Skeletal muscle cell (primary cell): ENCODE measurements at places on chromosomes 3 and 15.

DNA sequence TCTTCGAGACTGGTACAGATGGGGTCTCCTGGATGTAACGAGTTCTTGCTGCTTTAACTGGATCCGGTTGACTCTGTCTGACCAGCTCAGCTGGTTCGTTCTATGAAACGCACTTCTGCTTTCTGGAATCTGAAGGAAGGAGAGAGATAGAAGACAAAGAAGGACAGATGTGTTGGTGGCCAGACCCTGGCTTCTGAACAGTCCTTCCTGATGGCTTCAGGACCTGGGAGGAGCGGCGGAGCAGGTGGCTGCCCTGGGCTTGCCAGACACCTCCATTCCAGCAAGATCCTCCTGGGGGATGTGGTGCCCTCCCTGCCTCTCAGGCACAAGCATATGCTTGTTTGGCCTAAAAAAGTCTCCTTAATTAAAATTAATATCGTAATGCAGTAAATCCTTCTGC, 99.9 kb downstream of the APBA2 start:
- no peak for DNase-seq

DNA sequence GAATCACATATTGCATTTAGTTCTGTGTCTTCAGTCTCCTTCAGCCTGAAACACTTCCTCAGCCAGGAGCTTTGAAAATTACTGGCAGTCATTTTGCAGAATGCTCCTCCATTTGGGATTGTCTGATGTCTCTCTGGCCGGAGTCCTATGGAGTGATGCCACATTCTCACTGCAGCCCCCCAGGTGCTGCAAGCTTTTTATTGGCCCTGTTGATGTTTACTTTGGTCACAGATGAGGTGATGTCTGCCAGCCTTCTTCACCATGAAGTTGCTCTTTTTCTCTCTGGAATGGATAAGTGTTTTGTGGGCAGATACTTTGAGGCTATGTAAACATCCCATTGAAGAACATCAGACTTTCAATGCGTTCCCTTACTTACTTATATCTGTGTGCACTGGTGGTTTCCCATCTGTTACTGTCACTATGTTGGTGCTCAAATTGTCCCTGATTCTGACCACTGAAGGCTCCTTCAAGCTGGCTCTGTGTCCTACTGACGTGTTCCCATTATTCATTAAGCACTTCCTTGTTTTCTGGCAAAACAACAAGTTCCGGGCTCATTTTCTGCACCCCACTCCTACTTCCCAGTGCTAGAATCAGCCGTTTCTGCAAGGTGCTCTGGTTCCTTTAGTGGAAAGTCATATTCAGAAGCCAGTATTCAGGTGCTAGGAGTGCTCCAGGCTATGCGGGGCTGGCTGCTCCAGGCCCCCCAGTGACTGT, 1.4 kb upstream of the CLEC3B start:
- no peak for DNase-seq

DNA sequence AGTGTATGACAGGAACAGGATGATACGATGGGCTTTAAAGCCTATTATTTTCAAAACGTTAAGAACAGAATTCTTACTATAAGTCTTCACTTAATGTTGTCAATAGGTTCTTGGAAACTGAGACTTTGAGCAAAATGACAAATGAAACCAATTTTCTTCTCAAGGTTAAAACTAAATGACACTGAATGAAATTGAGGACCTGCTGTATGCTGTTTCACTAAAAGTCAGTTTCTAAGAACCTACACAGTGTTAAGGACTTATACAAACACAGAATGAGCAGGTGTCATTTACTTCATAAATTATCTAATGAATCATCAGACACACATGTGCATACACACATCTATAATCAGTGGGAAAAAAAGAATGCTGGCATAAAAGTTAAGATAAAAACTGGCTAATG, 106.9 kb downstream of the RFTN1 start:
- no peak for DNase-seq

GRCh38 chr15:85531083-85531482, 150.7 kb downstream of the AKAP13 start:
- peak; percentile 24 for DNase-seq

DNA sequence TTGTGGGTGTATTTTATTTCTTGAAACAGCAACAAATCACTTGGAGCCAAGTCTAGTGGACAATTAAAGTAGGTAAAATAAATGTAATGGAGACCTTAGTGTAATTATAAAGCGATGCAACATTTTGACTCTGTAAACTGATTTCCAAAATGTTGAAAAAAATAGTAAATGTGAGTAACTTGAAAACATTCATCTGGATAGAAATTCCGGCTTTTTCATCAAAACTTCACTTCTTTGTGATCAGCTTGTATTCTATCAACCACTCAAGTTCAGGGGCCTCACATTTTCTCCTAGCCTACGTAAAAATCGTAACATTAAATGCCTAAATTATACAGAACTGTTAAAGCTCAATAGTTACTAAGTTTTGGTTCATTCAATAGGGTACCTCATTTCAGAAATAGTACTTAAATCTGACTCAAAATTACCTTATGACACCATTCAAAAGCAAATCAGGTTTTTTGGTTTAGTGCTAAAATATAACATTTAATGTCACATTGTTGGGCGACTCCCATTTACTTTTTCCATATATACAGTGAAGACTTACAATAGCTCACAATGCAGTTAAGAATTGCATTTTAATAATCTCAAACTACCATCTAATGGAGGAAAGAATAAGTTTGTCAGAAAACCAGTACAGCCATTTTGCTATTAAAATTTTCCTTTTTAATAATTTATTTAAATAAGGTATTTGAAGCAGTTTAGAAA, 12.7 kb downstream of the CCNL1 start:
- DNase-seq, result no peak

DNA sequence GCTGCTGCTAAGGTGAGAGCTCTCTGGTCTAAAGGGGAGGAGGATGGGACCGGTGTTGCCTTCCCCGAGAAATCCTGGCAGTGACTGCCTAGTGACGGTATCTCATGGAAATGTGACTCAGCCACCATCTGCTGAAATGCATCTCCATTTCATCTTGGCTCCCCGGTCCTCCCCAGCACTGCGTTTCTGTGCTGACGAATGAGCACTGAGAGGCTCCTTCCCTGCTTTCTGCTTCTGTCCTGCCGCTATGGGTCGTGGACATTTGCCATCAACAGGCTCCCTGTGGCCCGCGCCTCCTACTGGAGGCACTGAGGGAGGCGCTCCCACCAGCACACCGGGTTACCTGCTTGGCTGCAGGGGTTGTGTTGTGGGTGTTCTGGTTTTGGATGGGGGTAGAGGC, 13.5 kb upstream of the SEC13 start:
- DNase-seq, result no peak

- DNase-seq, result no peak
These were observed 64.0 kb downstream of the ST6GAL1 start for GRCh38 chr3:186994000-186994955.

DNA sequence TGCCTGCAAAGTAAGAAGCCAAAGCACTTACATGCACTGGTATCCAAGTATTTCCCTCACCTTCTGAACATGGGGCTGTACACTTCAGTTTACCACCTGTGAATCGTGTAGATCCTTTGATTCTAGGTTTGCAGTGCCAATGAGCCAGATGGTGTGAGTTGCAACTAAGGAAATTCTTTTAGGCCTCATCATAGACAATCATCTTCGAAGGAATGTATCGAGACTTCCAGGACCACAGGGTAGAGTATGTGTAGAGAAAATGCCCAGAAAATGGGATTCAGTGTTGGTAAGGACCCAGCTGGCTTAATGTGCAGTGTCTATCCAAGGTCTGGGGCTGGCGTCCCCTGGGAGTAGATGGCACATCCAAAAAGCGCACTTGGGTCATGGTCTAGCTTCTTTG, 323.2 kb upstream of the TPM1 start:
- no peak for DNase-seq

- DNase-seq, result no peak
These were observed 641 bp downstream of the OPA1 start for GRCh38 chr3:193593668-193594030.

GRCh38 chr3:186849374-186849975, 7.0 kb downstream of the ADIPOQ start:
- peak; percentile 10 for DNase-seq

- no peak for DNase-seq
These were observed 88.5 kb upstream of the PFN2 start for GRCh38 chr3:150059241-150059640.

DNA sequence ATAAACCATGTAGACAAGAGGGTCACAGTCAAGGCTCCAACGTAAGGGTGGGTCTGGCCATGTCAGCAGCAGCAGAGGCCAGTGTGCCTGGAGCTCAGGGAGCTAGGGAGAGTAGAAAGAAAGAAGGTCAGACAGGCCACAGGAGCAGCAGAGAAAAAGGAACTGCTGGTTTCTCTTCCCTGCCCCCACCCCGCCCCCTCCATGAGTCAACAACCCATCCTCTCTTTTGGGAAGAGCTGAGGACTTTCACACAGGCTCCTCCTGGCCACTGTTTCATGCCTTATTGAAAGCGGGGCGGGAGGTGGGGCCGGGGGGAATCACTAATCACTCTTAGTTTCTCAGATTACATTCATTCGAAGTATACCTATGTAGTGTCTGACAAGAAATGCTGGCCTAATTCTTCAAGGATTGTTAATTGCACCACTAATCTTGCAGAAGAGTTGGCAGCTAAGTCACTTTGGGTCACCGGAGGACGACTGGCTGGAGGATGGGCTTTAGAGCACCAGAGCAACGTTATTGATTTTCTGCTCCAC, 9.1 kb upstream of the SCG3 start:
- DNase-seq, result no peak

GRCh38 chr3:110680450-110680849, 391.2 kb upstream of the NECTIN3 start:
- no peak for DNase-seq

DNA sequence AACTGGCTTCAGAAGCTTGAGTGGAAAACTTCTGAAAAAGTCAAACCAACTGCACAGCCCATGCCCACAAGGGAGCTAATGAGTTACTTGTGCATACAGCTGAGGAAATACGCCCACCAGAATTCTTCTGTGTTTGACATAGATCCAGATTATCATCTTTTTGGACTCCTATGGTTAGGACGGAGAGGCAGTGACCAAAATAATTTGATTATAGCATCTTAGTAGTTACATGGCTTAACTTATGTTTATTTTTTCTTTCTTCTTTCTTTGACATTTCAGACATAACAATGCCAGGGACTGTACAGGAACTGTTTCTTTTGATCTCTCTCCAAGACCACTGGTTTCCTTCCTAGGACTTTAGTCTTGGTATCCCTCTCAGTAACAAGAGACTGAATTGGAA, 246.1 kb upstream of the RASGRP1 start:
- no peak for DNase-seq

GRCh38 chr3:29138171-29138570, 142.7 kb upstream of the RBMS3 start:
- DNase-seq, result no peak

DNA sequence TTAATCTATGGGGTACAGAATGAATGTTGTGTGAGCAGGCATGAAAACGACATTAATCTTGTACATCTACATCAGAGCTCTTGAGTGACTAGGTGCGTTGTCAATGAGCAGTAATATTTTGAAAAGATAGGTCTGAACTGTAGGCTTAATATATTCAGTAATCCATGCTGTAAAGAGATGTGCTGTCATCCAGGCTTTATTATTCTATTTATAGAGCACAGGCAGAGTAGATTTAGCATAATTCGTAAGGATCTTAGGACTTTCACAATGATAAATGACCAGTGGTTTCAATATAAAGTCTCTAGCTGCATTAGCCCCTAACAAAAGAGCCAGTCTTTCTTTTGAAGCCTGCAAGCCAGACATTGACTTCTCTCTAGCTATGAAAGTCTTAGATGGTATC, 43.0 kb downstream of the NLGN1 start:
- no peak for DNase-seq

DNA sequence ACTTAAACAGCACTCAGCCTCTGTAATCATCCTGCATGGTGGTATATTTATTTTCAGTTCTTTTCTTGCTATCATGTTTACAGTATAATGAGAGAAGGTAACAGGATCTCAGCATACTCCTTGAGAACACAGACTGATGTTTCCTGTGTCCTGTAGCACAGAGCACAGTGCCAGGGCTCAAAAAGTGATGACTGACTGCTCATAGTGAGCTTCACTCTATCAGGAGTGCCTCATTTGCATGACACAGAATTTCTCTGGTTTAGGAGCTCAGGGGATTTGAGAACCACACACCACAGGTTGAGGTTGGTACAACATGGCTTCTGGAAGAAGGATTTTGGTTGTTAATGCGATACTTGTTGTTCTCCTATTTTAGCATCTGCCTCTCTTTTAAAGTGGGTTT, 68.5 kb upstream of the SLC2A2 start:
- DNase-seq, result no peak

DNA sequence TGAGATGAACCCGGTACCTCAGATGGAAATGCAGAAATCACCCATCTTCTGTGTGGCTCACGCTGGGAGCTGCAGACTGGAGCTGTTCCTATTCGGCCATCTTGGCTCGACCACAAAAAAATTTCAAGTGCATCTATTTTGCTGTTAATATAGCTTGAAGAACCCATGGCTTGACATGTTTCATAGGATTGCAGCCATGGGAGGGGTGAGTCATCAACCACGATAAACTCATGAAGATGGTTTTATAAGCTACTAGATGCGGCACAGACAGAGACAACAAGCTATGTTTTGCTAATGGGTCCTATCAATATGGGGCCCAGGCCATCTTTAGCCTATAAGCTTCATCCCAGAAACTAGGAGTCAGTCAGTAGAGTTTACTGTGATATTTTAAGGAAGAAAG, 100.4 kb upstream of the PHLDB2 start:
- DNase-seq, result no peak

DNA sequence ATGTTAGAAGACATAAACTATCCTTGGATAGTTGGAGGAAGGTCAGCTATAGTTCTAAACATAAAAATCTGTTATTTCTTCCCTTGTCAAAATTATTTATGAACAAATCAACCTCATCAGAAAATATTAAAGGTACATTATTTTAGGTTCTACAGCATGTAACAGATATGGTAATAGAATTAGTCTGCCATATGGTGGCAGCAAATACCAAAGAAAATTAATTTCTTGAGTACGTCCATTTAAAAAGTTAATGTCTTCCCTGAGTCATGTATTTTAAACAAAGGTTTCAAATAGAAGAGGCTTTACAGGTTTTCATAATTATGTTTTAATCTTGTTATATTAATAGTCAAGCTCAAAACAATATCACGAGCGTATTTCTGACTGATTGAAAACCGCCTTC, 17.9 kb upstream of the ANKRD28 start:
- no peak for DNase-seq
